CD4-positive, alpha-beta T cell treated with Interleukin-12 subunit alpha and Interleukin-12 subunit beta, for 1 hour (primary cell): ENCODE measurements at places on chromosomes 1 and 21.

DNA sequence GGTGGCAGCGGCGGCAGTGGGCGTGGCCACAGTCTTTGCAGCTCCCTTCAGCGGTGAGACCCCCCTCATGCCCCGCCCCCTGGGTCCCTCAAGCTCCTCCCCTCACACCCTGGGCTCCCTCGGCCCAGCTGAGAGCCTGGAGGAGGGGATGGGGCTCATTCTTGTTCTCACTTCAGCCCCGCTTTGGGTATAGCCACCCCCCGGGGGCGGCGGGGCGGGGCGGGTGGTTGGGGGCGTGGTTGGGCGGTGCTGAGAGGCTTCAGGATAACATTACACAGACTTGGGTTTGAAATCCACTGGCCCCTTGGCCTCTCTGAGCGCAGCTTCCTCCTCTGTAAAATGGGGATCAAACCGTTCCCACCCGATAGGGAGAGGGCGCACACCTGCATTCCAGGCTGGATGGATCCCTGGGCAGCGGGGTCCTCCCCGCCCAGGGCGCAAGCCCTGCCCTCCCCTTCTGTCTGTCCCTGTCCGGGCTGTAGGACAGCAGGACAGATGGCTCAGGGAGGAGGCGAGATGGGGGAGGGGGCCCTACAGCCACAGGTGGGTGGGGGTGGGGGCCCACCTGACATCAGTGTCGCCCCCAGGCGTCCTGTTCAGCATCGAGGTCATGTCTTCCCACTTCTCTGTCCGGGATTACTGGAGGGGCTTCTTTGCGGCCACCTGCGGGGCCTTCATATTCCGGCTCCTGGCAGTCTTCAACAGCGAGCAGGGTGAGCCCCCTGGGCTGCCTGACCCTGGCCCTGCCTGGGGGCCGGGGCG, 5.1 kb downstream of the CLCNKA start:
- peak; percentile 23 for DNase-seq

DNA sequence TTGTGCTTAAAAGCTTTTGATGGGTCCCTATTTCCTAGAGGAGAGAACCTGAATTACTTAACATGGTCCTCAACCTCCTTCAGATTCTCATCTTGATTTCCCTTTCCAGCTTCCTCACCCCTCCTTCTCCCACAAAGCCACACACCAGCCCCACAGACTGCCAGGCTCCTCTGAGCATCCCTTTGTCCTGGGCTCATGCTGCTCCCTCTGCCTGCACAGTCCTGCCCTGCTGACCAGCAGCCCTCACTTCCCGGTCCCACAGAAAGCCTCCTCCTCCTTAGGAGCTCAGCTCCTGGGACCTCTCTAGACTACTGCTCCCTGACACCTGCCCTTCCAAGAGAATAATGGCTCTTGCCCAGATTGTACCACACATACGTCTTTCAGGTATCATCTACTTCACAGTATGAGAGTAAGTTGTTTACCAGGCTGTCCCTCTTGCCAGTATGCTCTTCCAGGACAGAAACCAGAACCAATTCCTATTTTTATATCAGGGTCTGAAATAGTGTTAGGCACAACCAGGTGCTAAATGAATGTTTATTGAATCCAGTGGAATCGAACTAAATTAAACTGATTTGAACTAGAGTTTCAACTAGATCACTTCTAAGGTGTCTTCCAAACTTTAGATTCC, 373.4 kb downstream of the LMX1A start:
- DNase-seq: no peak

GRCh38 chr1:165063181-165063965, 293.1 kb downstream of the LMX1A start:
- DNase-seq: no peak

- no peak for DNase-seq
Observed at GRCh38 chr1:227544067-227545050, 19.0 kb upstream of the ZNF678 start.

DNA sequence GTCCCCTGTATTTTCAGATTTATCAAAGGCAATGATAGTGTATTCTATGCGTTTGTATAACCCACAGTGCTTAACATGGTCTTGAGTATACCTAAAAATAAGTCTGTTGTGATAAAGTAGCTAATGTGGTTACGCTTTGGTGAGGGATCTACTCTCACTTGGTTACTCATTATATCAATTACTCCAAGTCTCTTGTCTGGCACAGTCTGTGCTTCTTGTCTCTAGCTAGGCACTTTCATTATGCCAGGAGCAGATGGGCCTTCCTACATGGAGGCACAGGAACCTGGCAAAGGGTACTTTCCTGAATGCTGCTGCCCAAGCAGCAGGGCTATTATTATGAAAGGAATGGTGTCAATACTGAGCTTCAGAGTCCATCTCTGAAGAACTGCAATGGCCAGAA, 4.2 kb upstream of the PTPN22 start:
- DNase-seq: no peak

DNA sequence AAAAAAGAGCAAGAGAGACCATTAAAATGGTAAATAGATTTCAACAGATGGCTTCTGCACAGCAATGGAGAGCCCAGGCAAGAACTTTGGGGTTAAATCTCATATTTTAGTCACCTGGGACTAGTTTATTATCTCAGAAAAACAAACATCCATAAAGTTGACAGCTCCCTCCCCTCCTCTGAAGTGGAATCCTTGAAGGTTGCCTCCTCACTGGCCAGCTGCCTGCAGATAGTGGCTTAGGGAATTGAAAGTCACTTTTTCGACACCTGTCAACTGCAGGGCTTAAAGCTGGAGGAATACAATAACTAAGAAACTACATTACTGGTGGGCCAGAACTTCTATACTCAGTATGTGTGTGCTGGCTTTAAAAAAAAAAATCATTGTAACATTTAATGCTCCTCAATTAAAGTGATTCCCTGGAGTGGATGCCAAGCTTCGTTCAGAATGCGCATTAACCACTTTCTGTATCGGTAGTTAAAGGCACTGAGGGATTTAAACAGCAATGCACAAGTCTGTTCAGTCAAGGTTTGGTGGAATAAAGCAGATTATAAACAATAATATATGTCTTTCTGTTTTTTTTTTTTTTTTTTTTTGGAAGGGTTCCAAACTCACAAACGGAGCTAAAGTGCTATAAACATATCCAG, 52.5 kb downstream of the LHX4 start:
- no peak for DNase-seq

DNA sequence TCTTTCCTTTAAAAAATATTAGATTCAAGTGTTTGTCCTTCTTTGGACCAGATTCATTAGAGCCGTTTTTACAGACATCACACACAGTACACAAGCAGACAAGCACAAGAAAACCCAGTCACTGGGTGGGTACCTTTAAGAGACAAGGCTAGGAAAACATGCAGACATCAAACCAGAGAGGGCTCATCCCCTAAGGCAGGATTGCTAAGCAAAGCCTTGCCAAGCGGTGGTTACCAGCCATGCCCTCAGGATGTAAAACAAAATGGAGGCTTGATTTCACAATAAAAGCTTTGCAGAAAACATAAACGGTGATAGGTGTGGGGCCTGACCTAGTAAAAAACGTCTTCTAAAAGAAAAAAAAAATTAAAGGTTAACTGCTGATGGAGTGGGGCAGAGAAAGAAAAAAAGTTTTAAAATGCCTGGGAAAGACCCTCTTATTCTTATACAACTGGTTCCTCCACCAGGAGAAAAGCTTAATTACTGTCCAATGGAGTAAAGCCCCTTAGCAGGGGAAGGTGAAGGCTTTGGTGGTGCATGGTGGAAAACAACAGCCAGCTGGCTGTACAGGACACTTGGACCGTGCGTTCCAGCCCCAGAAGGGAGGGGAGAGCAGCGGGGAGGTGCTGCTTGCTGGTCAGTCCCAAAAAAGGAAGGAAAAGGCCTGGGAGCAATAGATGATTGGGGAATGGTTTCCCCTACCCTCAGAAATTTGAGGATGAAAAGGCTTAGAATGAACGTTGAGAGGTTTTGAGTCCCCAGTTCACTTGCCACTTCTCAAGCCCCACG, 30.4 kb upstream of the FMO1 start:
- no peak for DNase-seq

- no peak for DNase-seq
Observed at GRCh38 chr1:207578796-207579435, 66.0 kb upstream of the CR1L start.

DNA sequence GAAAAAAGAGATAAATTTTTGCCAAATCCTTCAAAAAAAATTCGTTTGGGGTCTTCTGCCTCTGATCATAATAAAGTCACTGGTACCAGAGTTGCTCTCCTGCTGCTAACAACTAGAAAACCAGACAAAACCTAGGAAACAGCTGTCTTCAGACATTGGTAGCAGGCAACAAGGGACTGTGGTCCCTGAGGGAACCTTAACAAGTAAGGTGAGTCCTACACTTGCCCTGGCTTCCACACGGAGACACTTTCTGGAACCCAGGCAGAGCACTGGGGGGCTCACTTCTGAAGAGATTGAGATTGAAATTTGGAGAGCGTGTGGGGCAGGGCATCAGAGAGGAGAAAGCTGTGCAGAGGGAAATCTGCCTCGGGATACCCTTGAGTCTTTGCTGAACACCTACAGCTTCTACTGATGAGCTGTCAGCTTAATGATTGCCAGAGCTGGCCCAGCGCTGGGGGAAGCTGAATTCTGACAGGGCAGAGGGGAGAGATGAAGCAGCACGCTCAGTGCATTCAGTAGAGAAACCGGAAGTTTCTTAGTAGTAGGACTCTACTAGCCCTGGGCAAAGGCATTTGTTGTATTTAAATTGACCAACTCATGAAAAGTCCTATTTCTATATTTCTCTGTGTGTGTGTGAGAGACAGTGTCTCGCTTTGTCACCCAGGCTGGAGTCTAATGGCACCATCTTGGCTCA, 18.5 kb upstream of the FAM89A start:
- DNase-seq: no peak

GRCh38 chr1:31390071-31390470, 17.2 kb upstream of the FABP3 start:
- DNase-seq: no peak

- DNase-seq: no peak
Observed at GRCh38 chr1:50666849-50667248, 243.6 kb upstream of the DMRTA2 start.

DNA sequence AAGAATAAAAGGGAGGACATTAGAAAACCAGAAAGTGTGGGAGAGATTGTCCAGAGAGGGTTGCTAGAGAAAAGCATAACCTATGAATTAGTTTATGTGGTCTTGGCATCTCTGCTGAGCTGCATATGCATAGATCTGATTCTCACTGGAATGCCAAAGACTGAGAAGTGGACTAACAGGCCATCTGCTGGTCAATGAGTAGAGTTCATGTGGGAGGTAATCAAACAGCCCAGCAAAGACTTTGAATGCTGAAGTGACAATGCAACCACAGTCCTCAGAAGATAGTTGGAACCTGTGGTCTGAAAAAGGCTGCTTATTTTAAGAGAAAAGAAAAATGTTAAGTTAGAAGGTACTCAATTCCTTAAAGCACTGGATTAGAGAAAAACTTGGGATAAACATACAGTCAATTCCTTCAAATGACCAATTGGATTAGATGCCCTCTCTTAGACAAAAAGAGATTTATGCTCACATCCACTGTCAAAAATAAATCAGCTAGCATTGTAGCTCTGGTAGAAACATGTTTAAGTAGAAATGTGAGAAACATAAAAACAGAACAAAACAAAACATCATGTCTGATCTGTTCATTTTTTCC, 382.8 kb downstream of the AMY1C start:
- DNase-seq: no peak

GRCh38 chr1:170284512-170284911, 138.8 kb downstream of the NTMT2 start:
- DNase-seq: no peak

DNA sequence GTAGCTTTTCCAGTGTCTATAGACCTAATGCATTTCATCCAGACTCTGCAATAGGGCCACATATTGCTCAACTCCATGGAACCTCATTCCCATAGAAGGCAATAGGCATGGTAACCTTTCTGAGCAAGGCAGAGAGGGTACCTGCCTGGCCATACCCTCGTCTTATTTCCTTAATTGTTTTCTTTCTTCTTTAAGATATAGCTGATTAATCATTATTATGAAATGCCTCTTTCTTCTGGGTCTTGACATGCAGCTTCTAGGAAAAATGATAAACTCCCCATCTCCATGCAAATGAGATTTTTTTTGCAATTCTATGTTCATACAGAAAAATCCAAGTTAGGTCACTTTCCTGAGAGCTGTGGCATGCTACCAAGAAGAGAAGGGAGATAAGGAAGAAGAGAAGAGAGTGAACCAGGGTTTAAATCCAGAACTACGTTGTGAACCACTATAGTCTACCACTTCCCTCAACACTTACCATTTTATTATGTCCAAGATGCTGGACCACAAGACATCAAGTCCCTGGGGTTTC, 33.0 kb upstream of the IL20 start:
- no peak for DNase-seq

GRCh38 chr1:182765391-182765790, 24.2 kb upstream of the NPL start:
- no peak for DNase-seq

DNA sequence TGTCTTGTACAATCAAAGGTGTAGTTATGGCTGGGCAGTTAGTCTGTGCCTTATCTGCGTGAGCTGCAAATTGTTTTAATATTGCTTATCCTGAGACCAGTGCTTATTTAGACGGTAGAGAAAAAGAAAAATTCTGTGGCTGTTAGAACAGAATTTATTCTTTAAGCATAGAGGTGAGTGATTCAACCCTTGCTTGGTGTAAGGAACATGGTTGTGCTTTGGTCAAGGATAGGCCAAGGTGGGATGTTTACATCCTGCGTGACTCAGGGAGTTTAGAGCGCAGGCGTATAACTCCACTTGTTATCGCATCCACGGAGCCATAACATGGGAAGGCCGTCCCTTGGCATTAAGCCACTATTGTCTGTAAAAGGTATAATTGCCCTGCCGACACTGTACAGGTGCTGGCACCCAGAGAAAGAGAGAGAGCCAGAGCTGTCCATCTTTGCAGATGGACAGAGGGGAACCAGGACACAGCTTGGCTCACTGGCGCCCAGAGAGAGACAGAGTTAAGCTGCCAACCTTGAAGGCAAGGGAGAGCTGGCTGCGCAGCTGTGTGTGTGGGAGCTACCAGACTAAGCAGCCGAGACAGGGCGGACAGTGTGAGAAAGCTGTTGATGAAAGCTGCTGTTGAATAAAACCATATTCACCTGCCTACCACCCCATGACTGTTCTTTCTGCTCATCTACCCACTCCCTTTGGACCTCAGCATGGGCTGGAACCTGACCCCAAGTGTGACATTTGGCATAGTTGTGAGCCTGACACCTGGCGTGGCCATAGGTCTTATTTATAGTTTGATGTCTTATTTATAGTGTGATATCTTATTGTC, 200.4 kb downstream of the DYRK1A start:
- no peak for DNase-seq

- DNase-seq: no peak
Observed at GRCh38 chr1:167791281-167792187, 69.8 kb downstream of the MPZL1 start.

GRCh38 chr21:18147678-18148077, 97.0 kb upstream of the CHODL start:
- DNase-seq: no peak

DNA sequence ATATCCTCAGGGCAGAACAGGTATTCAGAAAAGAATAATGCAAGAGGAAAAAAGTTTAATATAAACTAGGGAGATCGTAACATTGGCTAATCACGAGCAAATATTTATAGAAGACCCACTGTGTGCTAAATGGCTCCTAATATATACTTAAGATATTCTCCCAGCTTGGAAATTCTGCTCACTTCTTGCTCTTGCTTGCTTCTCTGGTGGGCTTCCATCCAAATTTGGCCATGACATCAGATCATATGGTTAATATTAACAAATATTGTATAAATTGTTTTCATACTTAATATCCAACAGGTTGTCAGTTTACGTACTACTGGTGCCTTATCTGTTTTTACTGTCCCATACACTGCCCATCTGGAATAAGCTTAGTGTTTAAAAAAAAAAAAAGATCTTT, 1.1 kb downstream of the COX20 start:
- no peak for DNase-seq
